ENCODE measurements at places on chromosomes 16 and 17.
A peak's percentile ranks its signal among the peaks of the same experiment; 100 is the strongest.

- DNase-seq: peak; percentile 26
These were observed 114.6 kb upstream of the NOG start for GRCh38 chr17:56478836-56479447.

DNA sequence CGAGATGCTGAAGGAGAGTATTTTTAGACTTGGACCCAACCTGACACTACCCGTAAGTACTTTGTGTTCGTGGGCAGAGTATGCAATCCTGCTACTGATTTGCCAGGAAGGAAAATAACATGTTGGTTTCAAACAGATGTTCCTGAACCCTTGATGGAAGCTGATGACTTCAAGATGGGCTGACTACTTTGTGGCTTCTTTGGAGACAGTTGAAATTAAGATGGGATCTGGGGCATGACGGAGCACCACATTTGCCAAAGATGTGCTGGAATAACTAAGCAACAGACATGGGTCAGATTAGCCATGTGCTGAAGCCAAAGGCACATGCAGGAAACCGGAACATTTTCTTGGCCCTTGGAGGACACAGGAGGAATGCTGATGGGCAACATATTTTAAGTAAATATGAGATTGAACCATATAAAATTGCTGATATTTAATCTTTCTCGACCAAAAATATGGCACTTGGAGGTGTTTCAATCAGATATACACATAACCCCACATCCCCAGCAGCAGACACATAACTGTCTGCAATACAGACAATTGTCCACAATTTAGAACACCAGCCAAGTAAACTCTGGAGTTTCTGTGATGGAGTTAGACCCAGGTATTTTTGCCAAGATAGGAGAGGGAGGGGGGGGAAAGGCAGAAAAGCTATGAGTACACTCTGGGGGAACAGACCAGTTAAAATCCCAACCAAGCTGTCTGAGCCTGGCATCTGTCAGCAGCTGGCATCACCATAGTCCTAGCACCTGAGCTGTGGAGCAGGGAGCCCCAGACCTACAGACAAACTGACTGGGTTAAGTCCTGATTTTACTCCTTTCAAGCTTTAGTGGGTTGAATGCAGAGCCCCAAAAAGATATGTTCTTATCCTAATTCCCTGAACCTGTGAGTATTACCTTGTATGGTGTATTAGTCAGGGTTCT is 329.4 kb upstream of the CDH5 start:
- DNase-seq: no peak

GRCh38 chr17:30433514-30433913 is 43.7 kb upstream of the GOSR1 start:
- peak; percentile 45 for DNase-seq

DNA sequence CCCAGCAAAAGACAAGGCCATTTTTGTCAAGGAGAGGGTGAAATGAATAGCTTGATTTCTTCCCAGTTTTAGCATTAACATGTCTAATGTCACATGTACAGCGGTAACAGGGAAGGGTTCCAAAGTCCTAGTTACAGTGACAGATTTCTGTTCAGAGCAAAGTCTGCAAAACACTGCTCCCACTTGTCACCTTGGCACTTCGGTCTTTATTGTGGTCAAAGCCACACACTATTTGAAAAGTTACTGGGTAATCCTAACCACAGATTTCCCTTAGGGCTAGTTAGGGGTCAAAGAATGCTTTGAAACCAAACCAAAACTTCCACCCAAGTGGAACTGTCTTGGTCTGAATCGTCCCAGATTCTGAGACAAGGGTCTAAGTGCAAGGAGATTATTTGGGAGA is 455.6 kb downstream of the HS3ST3B1 start:
- no peak for DNase-seq

DNA sequence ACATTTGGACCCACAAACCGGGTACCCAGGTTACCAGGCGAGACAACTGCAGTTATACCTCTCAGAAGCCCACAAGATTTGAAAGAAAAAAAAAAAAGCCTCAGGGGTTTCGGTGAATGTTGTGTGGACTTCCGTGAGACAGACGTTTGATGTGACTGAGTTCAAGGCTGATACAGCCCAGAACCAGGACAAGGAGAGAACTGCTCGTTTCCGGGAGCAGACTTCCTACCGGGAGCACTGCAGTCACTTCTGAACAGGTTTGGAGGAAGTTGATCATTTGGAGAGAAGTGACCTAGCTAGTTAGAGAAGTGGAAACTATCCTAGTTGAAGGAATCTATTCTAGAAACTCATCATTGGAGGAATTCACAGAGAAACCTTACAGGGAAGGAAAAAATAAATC is 847 bp downstream of the CKLF start:
- DNase-seq: no peak

DNA sequence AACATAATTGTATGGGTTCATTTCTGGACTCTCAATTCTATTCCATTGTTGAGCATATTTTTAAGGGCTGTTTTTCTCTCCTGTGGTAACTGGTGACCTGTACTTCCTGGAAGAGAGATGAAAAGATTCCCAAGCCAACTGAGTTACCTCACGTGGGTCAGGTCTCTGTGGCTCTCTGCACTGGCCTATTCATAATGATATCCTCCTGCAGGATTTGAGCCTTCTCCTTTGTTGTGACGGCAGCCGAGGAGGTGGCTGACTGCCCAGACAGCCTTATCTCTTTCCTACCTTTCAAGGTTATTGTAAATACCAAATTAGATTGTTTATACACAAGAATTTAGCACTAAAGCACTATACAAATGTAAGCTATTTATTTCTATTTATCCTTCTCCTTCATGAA is 2.7 kb upstream of the ACE start:
- no peak for DNase-seq

DNA sequence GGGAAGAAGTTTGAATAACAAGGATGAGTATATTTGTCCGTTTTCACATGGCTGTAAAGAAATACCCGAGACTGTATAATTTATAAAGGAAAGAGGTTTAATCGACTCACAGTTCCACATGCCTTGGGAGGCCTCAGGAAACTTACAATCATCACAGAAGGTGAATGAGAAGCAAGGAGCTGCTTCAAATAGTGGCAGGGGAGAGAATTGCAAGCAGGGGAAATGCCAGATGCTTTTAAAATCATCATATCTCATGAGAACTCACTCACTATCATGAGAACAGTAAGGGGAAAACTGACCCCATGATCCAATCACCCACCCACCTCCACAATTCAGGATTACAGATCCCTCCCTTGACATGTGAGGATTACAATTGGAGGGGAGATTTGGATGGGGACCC is 212.8 kb upstream of the CDH8 start:
- no peak for DNase-seq

- DNase-seq: no peak
These were observed 69.2 kb upstream of the TBX2 start for GRCh38 chr17:61330174-61331150.

GRCh38 chr17:1574697-1575471 is 12.3 kb upstream of the PITPNA start:
- no peak for DNase-seq

DNA sequence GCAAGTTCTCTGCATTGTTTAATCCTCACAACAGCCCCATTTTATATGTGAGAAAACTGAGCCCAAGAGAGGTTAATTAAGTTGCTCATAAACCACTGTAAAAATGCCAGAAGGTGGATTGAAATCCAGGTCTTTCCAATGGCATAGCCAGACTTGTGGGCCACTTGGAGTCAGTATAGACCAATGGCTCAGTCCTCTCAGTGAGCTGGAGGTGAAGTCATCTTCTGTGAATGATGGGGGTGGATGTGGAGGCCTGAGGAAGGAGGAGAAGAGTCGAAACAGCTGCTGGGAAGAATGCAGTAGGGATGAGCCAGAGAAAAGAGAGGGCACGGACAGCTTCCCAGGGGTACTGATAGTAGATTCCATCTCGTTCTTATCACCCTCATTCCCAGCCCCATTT is 213.4 kb downstream of the SOX9 start:
- peak; percentile 6 for DNase-seq

- DNase-seq: no peak
These were observed 480.6 kb downstream of the TMEM114 start for GRCh38 chr16:8109510-8110369.

- DNase-seq: no peak
These were observed 82.3 kb downstream of the TBC1D16 start for GRCh38 chr17:79953335-79953734.

- DNase-seq: no peak
These were observed 152.7 kb upstream of the CDH11 start for GRCh38 chr16:65274566-65274965.

GRCh38 chr16:81548876-81549546 is 104.4 kb downstream of the CMIP start:
- no peak for DNase-seq

DNA sequence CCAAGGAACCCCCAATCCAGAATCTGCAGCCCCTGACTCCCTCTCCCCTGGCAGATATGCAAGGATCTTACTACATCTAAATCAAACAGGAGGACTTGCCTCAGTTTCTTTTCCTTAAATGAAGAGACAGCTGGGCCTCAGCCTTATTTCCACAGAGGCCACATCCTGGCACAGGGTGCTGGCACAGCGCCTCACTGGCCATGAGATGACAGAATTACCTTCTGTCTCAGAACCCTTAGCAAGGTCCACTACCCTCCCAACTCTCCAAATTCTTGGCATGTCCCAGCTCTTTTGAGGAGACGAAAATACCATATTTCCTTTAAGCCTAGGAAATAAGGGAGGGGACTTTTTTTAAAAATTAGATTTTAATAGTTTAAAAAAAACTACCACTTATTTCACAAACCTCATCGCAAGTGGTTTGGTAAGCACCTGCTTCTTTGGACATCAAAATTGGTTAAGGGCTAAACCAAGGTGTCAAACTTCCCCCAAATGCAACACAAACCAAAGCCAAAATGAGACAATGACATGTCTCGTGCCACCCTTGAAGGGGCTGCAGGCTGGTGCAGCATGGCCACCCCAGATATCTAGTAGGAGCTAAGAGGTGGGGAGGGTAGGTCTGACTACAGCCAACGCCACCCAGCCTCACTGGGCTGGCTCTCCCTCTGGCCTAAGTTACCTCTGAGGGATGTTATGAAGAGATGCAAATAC is 25.3 kb downstream of the FAM117A start:
- no peak for DNase-seq

DNA sequence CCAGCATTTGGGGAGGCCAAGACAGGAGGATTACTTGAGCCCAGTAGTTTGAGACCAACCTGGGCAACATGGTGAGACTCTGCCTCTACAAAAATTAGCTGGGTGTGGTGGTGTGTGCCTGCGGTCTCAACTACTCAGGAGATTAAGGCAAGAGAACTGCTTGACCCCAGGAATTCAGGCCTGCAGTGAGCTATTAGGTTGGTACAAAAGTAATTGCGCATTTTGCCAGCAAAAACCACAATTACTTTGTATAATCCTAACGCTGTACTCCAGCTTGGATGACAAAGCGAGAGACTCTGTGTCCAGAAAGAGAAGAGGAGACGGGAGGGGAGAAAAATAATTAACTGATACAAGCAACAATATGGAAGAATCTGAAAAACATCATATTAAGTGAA is 32.7 kb downstream of the YWHAE start:
- DNase-seq: no peak

GRCh38 chr17:38455288-38455915 is 27.1 kb downstream of the ARHGAP23 start:
- DNase-seq: no peak
